ENCODE measurements at places on chromosomes 7 and 10.

- peak; percentile 25 for DNase-seq
Measured at GRCh38 chr7:5396542-5396941, 27.1 kb downstream of the TNRC18 start.

- no peak for DNase-seq
Measured at GRCh38 chr10:88835910-88836221, 15.8 kb downstream of the ANKRD22 start.

DNA sequence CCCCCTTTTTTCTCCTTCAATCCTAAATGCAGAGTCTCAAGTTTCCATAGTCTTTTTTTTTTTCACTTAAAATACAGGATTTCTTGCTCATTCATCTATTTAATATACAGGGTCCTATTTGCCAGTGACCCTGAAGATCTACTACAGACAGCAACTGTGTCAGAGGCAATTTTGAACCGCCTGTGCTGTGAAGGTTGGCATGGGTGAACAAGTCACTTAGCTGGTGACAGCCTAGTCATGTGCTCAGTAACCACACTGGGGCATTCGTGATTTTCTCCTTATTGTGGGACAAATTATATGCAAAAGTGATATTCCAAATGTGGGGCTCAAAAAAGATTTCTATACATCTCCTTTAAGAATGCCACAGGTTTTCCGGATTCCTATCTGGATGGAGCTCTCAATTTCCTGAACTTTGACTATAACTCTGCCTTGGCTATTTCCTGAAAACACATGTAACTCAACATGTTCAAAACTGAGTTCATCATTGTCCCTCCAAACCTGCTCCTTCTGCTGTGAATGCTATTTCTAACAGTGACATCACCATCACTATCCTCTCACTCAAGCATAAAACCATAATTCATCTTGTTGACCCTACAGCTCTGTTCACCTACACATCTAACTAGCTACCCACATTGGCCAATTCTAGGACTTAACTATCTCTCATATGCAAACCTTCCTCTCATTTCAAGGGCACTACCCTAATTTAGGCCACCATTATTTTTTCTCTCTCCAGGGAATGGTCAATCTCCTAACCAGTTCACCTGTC is 36.7 kb downstream of the CDK6 start:
- DNase-seq = no peak

DNA sequence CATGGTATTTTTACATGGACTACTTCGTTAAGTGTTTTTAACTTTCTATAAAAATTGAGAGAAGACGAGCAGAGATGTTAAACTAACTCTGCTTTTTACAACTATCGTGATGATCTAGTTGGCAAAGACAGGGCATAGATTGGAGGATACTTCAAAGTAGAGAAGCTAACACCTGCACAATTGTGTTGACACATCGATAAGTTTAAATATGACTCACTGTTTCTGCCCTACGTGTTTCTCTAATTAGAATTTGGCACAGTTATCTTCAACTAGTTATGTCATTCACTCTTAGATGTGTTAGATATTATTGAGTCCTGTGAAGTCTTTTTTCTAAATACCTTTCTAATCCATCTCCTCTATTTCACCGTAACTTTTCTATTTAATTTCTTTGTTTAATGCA is 68.5 kb upstream of the FERD3L start:
- DNase-seq = no peak

- DNase-seq = no peak
Measured at GRCh38 chr7:70104243-70104642, 506.0 kb downstream of the AUTS2 start.

DNA sequence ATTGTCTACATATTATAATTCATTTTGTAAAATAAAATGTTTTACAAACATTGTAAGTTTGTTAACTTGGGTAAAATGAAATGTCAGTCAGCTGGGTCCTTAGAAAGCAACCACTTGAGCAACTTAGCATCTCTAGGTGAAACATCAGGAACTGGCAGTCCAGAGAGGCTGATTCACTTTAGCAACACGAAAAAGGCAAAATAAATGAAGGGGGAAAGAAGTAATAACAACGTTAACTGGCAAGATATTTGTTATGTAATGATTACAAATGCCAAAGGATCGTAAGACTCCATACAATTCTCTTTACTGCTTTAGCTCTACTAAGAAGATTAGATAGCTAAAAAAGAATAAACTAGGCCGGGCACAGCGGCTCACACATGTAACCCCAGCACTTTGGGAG is 5.0 kb downstream of the PDZD8 start:
- no peak for DNase-seq

GRCh38 chr10:123909866-123910265 is 18.3 kb upstream of the CPXM2 start:
- no peak for DNase-seq

DNA sequence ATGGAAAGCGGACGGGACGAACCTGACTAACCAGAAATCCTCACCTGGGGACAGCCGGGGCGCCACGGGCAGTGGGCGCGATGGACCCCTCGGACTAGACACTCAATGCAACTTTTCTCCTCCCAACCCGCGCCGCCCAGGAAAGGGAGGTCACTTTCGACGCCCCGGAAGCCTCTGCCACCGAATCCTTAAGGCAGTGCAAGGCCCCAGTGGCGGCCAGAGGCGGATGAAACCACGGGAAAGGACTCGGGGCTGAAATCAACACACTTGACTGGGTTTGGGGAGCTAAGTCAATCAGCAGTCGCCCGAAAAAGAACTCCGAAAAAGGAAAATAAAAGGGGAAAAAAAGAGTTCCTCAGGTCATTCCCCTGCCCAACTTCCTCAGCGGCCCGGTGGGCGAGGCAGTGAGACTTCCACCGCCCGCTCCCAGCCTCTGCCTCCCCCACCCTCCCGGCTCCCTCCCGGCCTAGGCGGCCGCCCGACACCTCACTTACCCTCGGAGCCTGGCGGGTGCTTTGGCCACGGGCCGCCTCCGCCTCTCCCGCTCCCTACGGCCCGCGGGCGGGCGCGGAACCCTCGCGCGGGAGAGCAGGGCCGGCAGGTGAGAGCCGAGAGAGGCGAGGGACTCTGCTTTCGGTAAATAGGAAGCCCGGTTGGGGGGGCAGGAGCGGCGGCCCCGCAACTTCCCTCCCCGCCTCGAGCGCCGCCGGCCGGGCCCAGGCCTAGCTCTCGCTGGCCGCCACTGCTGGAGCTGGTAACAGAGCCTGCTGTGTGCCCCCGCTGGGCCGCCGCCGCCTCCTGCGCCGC is 518 bp downstream of the WAPL start:
- peak; percentile 21 for DNase-seq

- no peak for DNase-seq
Measured at GRCh38 chr10:72049969-72050781, 38.2 kb downstream of the SPOCK2 start.

DNA sequence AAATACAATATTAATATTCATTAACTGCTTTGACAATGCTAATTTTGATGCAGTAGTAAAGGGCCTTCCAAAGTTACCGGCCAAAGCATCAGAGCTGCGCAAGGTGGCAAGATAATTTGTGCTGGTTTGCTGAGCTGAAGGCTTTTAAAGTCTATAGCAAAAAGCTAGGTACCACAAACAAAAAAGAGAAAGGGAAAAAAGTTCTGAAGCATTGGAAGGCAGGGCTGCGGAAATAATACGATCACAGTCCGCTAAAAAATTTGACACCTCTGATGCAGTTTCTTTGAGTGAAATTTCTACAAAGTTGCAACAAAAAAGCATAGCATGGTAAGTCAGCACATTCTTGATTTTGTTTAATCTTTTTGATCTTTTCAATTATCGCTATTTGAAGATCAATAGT is 175.6 kb downstream of the TCF7L2 start:
- DNase-seq = no peak

- DNase-seq = no peak
Measured at GRCh38 chr7:149721084-149721601, 52.2 kb downstream of the ZNF467 start.

GRCh38 chr10:128763588-128763987 is 637.4 kb upstream of the MKI67 start:
- no peak for DNase-seq

- DNase-seq = no peak
Measured at GRCh38 chr10:77943121-77943901, 16.8 kb upstream of the DLG5 start.

DNA sequence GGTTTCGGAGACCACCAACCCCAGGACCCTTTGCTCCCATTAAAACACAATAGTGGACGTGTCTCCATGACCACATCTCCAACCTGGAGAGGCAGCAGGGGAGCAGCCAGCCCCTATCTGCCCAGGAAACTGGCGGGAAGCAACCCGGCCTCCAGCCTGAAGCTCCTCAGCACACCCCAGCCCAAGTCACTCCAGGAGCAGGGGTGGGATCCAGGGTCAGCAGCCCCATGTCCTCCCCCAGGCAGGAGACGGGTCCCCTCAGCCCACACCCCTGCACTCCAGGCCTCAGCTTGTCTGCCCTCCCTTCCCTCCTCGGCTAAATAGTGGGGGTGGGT is 601 bp downstream of the ADAM8 start:
- DNase-seq = no peak

DNA sequence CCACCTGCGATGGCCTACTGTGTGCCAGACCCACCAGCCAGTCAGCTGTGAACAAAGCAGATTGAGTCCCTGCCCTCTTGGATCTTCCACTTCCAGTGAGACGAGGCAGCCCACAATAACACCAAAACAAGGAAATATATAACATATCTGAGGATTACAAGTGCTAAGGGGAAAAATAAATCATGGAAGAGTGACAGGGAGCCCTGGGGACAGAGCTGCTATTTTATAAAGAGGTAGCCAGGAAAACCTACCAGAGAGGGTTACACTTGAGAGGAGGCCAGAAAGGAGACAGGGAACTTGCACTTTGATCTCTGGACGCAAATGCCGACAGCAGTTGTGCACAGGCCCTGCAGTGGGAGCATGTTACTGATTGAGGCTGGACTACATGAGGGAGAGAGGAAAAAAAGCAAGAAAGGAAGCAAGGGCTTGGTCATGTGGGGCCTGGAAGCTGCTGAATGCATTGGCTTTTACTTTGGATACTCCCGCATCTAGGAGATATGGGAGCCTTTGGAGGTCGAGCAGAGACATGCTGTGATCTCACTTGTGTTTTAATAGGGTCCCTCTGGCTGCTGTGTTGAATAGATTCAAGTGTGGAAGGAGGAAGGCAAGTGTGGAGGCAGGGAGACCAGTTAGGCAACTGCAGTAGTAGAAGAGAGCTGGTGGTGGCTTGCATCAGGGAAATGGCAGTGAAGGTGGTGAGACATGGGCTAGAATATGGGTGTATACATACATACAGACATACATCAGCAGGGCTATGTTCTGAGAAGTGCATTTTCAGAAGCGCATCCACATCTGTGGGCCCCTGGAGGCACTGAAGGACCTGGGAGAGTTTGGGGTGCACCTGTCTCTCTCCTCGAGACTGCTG is 26.2 kb downstream of the MINDY4 start:
- DNase-seq = no peak

GRCh38 chr10:22460101-22460500 is 114.8 kb downstream of the SPAG6 start:
- DNase-seq = no peak

DNA sequence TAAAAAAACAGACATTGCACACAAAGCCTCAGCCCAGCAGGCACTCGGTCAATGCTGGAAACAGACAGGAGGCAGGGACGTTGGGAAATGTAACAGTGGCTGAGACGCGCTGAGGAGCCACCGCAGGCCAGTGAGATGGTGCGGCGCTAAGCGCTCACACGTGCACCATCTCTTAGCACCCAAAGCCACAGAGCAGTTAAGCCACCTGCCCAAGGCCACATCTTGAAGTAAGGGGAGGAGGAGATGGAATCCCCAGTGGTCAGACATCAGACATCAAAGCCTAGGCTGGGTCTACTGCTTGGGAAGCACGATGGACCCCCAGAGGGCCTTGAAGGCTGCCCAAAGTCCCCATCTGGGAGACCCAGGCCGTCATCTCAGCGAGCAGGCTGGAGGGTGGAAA is 15.6 kb downstream of the LAT2 start:
- DNase-seq = no peak

DNA sequence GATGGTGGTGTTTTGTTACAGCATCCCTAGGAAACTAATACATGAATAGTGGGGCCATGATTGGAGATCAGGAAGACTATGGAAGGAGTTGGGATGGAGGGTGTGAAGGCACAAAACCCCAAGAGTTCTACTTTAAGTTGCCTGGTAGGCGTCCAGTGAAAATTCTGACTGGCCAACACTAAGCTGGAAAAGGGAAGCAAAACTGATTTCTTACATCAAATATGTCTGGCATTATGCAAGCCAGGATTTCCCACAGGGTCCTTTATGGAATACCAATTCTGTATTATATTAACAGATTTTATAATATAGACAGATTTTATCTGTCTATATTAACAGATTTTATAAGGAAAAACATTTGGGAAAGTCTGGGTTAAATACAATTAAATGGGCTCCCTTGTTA is 16.2 kb downstream of the CPVL start:
- DNase-seq = no peak

DNA sequence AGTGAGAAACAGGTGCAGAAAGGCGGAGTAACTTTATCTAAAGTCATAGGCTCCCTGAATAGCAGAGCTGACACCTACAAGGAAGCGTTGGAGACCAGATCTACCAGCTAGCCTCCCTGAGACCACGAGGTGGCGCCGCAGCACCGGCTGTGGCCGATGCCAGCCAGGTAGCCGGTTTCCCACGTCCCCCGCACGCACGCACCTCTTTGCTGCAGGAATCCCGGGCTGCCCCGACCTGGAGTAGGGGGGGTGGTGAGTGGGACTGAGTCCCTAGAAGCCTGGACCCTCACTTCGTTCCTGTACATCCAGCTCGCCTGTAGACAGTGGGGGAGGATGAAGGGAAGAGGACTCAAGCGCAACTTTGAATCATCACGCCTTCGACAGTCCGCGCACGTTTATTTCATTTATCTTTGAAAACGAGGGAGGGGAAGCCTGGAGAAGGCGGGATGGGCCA is 3.7 kb downstream of the ELOVL3 start:
- peak; percentile 63 for DNase-seq

- DNase-seq = no peak
Measured at GRCh38 chr7:47482013-47482875, 99.7 kb downstream of the TNS3 start.

GRCh38 chr7:112125250-112125649 is 80.9 kb downstream of the DOCK4 start:
- no peak for DNase-seq

DNA sequence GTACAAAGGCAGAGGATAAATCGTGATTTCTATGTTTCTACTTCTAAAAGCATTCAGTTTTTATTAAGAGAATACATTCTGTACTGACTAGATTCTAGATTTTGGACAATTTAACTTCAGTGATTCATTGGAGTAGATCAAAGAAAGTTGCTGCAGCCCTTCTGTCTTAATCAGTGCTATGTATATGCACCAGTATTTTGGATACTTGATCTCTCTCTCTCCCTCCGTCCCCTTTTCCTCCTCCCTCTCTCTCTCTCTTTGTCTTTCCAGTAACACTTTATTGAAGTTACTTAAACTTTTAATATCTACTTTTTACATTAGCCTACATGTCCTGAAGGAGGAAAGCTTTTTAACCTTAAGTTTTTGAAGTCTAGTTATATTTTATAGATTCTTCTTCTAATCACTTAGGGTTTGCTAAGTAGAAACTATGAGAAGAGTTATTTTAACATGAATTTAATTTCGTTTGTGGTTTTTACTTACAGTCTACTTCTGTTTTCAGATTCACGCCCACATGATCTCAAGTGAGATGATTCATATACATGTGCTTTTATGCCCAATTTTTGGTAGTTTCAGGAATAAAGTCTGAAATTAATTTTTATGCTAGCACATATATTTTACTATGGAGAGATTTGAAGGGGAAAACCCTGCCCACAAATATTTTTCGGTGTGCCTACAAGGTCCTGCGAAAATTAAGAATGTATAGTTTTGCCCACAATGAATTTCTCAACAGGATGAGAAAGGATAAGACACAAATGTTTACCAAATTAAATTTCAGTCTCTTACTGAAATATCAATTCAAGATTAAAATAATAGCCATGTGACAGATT is 9.1 kb downstream of the MDFIC start:
- no peak for DNase-seq

- no peak for DNase-seq
Measured at GRCh38 chr10:28400681-28401080, 97.8 kb upstream of the MPP7 start.
